ENCODE measurements at places on chromosomes 4 and X.

GRCh38 chr4:7941111-7941964, 1.7 kb upstream of the AFAP1 start:
- no peak for DNase-seq

DNA sequence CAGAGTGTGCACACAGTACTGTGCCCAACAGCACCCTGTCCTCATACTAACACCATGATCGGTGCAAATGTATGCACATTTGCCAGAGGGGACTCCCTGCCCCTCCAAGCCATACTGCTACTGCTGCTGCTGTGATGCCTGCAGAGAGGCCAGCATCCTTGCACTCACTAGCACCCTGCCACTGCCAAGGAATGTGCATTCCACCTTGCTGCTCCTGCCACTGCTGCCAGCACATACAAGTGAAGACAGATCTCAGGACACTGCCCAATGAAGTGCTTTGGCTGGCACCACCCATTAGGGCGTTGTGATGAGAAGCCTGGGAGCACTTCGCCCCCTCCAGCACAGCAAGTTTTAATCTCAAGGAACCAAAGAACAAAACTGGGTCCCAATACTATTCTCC, 146.3 kb upstream of the DMD start:
- DNase-seq: no peak

DNA sequence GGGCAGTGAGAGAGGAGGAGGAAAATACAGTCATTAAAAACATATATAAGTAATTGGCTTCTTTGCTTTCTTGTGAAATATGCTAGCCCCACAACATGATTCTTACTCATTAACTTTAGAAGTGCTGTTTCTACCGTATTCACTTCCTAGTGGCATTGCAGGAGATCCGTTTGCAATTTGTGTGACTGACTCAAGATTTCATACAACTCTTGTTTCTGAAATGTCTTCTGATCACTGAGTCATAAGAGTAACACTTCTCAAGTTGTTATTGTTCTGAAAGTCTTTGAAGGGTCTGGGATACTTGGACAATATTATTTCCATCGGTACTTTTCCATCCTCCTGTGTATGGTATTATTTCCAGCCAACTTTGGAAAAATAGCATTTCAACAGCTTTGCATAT, 310.8 kb downstream of the PACRGL start:
- no peak for DNase-seq

DNA sequence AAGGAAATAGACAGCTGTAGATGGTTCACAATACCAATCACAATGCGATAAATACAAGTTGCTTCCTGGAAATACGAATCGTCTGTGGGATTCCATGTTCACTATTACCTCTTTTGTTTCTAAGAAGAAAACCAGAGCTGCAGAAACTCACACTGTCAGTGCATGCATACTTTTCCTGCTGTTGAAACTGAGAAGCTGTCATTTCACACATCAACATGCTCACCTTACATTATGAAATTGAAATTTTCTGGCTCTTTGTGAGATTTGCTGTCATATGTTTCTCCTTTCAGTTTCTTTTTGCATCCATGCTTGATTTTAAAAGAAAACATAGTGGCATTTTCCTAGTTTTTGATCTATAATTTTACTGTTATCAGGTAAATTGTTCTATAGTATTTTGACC, 418.3 kb upstream of the HTR2C start:
- DNase-seq: no peak

DNA sequence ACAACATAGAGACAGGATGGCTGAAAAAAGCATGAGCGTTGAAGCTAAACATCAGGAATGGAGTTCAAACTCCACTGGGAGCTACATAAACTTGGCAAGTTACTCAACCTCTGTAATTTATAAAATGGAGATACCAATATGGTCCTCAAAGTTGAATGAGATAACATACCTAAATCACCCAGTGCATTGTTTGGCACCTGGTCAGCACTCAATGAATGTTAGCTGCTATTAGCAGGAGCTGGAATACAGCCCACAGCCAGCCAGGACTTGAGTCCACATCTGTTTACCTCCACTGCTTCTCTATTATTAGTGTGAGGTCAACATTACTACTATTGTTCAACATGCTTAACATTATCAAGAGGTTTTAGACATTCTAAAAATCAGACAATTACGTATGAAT, 97.9 kb downstream of the NR3C2 start:
- no peak for DNase-seq

DNA sequence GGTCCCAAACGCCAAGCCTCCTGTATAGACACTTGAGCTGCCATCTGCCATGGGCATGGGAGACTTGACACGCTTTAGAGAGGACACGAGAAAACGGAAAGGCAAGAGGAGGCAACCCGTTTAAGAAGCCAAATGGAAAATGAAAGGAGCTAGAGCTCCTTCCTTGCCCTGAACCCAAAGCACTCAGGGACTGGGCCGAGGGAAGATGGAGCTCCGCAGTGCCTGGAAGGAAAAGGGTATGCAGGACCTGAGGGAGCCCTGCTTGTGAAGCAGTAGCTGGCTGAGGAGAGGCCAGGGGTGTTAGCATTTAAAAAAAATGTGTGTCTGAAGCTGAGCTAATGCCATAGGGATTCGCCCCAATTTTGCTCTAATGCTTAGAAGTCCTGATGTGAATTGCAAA, 15.1 kb downstream of the MCF2 start:
- no peak for DNase-seq

GRCh38 chr4:88722276-88722780, 24.7 kb upstream of the NAP1L5 start:
- no peak for DNase-seq

DNA sequence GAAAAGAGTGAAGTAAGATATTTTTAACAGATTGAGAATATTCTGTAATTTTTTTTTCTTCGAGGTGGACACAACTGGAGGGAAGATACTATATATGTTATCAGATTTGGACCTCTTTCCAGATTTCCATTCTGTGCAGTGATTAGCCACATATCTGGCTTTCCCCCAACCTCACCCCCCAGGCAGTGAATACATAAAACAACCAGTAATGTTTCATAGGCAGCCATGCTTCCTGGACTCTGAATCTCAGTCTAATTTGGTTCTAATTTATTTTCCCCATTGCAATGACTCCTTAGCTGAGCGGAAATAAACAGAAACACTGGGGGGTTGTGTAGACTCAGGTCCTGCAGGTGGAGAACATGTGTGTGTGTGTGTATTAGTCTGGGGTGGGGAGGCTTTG, 226.5 kb downstream of the FBXW7 start:
- no peak for DNase-seq

DNA sequence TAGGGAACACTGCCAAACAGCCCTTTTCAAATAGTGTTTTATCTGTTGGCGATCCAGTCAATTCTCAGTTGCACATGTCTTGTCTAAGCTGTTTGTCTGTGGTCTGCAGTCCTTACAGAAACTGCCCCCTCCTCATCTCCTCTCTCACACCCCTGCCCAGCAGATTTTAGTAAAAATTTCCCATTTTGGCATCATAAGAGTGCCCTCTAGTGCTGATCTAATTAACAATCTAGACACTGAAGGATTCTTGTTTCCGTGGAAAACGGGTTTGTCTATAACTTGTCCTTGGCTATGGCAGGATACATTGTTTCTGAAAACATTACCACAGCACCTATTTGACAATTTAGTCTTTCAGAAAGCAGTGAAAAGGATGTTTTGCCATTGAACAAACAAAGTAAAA, 227.2 kb upstream of the MBNL3 start:
- DNase-seq: no peak

DNA sequence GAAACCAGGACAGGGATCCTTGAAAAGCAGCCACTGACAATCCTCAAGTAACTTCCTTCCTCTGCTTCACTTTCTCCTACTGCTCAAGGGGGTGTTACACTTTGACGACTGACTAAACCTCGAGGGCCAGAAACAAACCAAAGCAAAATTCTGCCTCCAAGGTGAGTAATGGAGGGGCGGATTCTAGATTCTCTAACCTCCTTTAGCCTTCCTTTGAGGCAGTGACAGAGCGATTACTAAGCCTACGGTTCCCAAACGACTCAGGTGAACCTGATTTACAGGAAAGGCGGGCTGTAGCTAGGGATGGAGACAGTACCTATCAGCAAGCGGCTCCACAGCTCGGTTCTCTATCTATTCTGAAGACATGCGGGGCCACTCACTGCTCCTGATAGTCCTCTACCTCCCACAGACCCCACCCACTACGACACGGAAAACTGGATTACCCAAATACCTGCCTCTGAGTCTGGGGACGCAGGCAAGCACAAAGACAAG, 487 bp downstream of the TBCK start:
- DNase-seq: peak; percentile 59

- no peak for DNase-seq
Measured at GRCh38 chrX:133638285-133638684, 223.0 kb upstream of the GPC4 start.

- no peak for DNase-seq
Measured at GRCh38 chrX:155673338-155673737, 60.6 kb upstream of the TMLHE start.

- no peak for DNase-seq
Measured at GRCh38 chr4:134885436-134885835, 683.8 kb upstream of the PABPC4L start.

- DNase-seq: no peak
Measured at GRCh38 chr4:159248384-159249178, 145.7 kb downstream of the RAPGEF2 start.

GRCh38 chrX:7073336-7073735, 74.2 kb upstream of the STS start:
- DNase-seq: no peak
